Activated CD8-positive, alpha-beta memory T cell treated with anti-CD3 and anti-CD28 coated beads for 1 hour (primary cell): ENCODE measurements at places on chromosomes 1 and 21.

DNA sequence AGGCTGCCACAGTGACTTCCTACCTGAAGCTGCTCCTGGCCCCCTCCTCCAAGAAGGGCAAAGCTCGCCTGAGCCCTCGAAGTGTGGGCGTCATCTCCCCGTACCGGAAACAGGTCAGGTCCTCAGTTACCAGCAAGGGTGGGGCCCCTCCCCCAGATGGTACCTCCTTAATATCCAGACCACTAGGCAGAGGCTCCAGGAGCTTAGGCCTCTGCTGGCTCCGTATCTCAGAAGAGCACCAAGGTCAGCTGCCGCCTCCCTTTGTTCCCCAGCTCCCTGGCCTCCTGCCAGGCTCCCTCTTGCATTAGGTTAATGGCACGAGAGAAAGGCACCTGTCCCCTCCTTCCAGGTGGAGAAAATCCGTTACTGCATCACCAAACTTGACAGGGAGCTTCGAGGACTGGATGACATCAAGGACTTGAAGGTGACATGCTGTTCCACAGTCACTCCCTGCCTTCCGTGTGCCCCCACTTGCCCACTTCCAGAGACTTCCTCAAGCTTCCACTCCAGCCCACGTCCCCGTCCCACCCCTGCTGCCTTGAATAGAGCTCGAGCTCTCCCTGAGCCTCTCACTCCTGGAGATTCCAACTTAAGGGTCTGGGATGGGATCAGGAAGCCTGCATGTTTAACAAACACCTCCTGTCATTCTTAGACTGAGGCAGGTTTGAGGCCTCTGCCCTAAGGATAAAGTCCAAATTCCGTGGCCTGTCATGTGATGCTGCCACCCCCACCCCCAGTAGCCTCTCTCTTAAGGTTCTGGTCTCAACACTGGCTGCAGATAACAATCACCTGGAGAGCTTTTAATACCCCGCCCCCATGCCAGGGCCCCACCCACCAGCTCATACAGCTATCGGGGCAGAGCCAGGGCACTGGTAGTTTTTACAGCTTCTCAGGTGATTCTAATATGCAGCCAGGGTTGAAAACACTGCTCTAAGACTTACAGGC, 8.3 kb downstream of the RHOC start:
- DNase-seq: no peak

GRCh38 chr1:182587666-182588499, 1.2 kb downstream of the RNASEL start:
- DNase-seq: no peak

DNA sequence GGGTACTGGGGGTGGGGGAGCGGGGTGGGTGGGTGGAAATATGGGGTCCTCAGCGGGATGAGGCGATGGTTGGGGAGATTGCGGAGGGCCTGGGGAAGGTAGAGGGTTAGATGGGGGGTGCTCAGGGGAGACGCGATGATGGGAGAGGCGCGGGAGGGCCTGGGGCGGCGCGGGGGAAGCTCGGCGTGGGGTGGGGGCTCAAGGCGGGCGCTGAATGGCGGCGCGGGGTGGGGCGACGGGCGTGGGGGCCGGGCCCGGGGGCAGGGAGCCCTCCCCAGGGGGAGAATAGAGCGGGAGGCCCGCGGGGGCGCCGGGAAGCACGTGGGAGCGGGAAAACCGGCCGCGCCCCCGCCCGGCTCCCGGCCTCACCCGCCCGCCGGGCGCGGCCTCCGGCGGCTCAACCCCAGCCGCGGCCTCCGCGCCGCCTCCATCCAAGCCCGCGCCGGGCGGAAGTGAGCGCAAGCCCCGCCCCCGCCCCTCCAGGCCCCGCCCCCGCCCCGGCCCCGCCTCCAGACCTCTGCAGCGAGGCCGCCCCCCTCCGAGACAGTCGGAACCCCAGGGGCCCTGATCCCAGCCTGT, at the start of gene FAAP20:
TSS of gene FAAP20 (minus strand) at position 454 of the 579 bp plus-strand sequence. CDS start at position 431, 23 bp downstream.
- DNase-seq: peak; percentile 59

- DNase-seq: no peak
Measured at GRCh38 chr1:233582439-233582838, 31.5 kb upstream of the KCNK1 start.

GRCh38 chr1:54967372-54967771, 13.1 kb upstream of the TMEM61 start:
- DNase-seq: no peak

DNA sequence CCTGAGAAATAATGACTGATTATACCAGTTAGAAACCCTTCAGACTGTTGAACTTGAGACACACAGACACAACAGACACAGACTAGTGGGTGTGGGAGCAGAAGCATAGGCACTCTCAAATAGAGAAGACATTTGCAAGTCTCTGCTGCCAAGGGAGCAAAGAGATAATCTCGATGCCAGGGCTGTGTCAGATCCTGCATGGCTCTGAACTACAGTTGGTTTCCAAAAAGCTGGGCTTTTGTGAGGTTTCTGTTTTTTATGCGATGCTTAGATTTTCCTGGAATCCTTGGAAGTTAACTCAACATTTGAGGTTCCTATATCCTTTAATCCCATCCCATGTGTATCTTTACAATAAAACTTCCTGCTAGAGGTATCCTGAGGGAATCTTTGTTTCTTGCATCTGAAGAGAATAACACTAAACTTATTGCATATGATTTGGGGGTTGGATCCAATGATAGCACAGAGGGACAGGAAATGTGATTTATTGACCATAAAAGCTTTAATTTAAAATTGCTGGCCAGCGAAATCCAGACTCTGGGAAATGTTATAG, 236.4 kb downstream of the SPATA17 start:
- DNase-seq: no peak

GRCh38 chr1:201628490-201628889, 89.6 kb downstream of the NAV1 start:
- no peak for DNase-seq

DNA sequence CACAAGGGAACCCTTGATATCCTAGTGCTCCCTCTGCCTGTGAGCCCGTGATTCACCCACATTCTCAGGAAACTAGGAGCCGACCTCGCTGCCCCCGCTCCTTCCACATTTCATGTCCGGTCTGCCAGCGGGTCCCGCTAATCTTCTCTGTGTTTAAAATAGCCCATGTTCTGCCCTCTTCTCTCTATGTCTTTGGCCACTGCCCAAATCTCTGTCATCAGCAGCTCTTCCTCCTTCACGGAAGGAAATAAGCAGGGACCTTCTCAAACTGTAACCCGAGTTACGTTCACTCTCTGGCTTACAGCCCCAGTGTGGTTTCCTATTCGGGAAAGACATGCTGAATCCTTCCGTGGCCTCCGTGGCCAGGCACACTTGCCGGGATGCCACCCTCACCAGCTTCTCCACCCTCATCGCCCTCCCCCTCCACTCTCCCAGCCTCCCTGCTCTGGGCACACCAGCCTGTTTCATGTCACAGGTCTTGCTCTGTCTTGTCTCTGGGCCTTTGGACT, 21.1 kb upstream of the UBXN10 start:
- no peak for DNase-seq
